ENCODE measurements at places on chromosomes 11 and 22. TPM values are rescaled to one million over a fixed set of nuclear protein-coding genes. Genes with fewer than 3 reads are reported as not detected.

Gene TSGA10IP
- not detected for total RNA-seq

Gene ADM2
- total RNA-seq: 4.9 TPM

Gene LAMTOR1
- total RNA-seq: 70.2 TPM

Gene OR8D4
- not detected for total RNA-seq

Gene TMEM121B
- total RNA-seq: 0.20 TPM

Gene KLHL35
- 2.5 TPM for total RNA-seq

Gene CYTH4
- 49.5 TPM for total RNA-seq

Gene ROBO3
- total RNA-seq: 4.5 TPM

Gene UBQLNL
- 0.18 TPM for total RNA-seq

Gene OR2AT4
- not detected for total RNA-seq

Gene CCDC116
- total RNA-seq: 0.73 TPM

Gene LUZP2
- total RNA-seq: not detected

DNA sequence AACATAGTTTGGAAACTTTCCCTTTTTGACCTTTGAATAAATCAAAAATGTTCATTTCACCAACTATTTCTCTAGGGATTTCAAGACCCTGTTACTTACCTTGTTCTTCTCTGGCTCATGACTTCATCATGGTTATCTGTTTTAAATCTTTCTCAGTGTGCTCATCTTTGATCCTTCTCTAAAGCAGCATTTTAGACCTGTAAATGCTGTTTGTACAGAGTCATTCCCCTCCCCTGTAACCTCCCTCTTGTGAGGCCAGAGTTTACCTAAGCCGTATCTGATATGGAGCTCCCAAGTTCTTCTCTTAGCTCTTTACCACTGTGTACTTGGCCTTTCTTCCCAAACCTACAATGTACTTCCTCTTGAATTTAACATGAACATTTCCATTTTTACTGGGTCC lies 56.0 kb downstream of the ACER3 start:
- H3K27me3 ChIP-seq: peaks cover 2% of the 10 kb centered on the region
- H3K4me3 ChIP-seq: no peak overlapping the region
- H3K4me1 ChIP-seq: peaks cover 14% of the 10 kb centered on the region
- H3K27ac ChIP-seq: no peak overlapping the region
- H3K36me3 ChIP-seq: no peaks in the 10 kb centered on the region

GRCh38 chr11:61846362-61847020 lies 18.4 kb downstream of the FADS2 start:
- peaks cover 50% of the 10 kb centered on the region for H3K36me3 ChIP-seq
- H3K27ac ChIP-seq: peak overlapping the region; percentile 72
- no peak for DNase-seq

- peak overlapping the region; percentile 24 for H3K27ac ChIP-seq
- peak; percentile 41 for DNase-seq
- H3K4me3 ChIP-seq: no peak overlapping the region
- H3K4me1 ChIP-seq: peaks cover 25% of the 10 kb centered on the region
- no peaks in the 10 kb centered on the region for H3K36me3 ChIP-seq
- no peaks in the 10 kb centered on the region for H3K27me3 ChIP-seq
Measured at GRCh38 chr11:65468874-65469333, 29.9 kb upstream of the MALAT1 start.

DNA sequence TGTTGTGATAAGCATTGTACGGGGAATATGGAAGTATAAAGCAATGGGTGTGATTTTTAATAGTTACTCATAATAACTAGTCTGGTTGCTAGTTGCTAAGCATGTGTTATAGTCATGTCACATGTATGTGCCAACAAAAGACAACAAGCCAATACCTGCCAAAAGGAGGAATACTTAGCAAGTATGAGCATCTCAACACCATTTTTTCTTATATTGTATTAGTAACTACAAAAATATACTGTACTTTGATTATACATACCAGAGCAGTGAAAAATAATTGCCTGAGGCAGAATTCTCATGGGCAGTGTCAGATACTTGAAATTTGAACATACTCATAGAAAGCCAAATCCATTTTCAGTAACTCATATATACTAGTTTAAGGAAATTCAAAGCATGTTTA lies 62.4 kb upstream of the ALKBH3 start:
- H3K27me3 ChIP-seq: no peaks in the 10 kb centered on the region
- H3K36me3 ChIP-seq: peaks cover 23% of the 10 kb centered on the region
- no peak for DNase-seq
- H3K27ac ChIP-seq: no peak overlapping the region
- no peaks in the 10 kb centered on the region for H3K4me1 ChIP-seq

DNA sequence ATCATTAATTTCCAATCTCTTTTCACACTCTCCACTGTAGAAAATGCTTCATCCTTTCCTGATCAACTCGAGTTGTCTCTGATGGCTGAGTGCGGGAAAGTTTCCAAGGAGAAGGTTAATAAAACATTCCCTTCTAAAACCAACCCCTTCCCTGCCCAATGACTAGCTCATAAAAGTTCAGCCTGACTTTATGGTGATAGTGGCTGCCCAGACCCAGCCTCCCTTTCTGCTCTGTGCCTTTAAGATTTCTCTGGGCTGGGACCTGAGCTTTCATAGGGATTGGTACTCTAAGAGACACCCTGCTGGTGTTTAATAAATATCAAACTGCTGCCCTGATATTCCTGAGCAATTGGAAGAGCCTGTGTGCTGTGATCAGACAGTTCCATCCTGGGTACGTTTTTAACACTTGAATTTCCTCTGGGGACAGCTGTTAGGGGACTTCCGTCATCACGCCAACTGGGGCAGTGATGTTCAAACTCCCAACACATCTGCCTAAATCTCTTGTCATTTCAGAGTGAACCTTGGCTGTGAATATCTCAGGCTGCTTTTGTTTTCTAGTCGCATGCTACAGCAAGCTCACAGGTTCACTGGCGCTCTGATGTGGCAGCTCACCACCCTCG lies 195.0 kb upstream of the KIRREL3 start:
- no peaks in the 10 kb centered on the region for H3K36me3 ChIP-seq
- H3K4me1 ChIP-seq: no peaks in the 10 kb centered on the region
- no peak for DNase-seq
- no peak overlapping the region for H3K27ac ChIP-seq
- no peak overlapping the region for H3K4me3 ChIP-seq

DNA sequence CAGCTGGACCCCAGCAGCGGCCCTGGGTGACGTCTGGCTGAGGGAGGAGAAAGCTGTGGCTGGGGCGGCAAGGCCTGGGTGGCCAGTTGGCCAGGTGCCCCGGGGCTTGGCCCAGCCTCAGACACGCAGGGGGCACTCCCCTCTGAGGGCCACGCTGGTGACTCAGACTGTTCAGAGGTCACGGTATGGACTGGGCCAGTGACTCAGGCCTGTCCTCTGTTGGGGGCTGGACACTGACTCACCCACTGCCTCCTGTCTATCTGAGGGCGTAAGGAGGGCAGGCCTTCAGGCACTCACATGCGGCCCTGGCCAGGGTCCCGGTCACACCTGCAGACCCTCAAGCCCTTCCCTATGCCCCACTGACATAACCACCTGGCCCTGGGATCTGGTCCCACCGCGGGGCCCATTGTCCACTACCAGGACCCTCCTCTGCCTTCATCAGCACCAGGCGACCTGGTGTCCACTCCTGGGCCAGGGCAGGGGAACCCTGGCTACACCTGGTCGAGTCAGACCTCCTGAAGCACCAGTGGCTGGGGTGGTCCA lies 3.7 kb upstream of the MUC5AC start:
- no peaks in the 10 kb centered on the region for H3K27me3 ChIP-seq
- no peaks in the 10 kb centered on the region for H3K4me1 ChIP-seq
- H3K27ac ChIP-seq: no peak overlapping the region
- DNase-seq: no peak
- no peaks in the 10 kb centered on the region for H3K36me3 ChIP-seq

DNA sequence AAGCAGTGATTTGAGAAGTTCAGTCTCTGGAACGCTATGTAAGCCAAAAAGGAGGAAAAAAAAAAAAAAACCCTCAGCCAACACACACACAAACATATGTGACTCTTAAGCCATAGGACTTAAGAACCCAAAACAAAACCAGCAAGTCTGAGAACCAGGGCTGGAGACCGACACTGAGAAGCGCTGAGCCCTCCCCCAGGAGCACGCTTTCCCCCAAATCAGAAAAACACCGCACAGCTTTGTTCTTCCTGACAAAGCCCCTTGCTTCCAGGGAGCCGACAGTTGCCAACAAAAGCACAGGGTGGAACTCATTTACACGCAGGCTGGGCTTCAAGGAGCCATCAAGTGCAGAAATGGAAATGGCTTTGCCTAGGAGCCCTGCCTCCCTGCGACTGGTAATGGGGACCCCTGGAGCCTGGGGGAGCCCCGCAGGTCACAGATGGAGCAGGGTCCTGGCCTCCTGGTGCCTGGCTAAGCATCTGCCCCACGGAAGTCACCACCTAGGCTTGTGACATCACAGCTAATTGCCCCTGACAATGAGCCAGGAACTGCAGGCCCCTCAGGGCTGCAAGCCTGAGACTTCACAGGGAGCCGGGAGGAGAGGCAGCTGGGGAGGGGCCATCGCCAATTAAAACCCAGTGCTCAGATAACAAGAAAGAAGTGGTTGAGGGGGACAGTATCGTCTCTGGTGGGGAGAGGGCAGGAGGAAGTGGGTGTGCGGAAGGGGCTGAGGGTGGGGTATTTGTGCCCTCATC lies 66.9 kb downstream of the NFAM1 start:
- H3K4me1 ChIP-seq: peaks cover 7% of the 10 kb centered on the region
- no peak overlapping the region for H3K27ac ChIP-seq
- DNase-seq: no peak
- peaks cover 52% of the 10 kb centered on the region for H3K27me3 ChIP-seq
- no peaks in the 10 kb centered on the region for H3K36me3 ChIP-seq

DNA sequence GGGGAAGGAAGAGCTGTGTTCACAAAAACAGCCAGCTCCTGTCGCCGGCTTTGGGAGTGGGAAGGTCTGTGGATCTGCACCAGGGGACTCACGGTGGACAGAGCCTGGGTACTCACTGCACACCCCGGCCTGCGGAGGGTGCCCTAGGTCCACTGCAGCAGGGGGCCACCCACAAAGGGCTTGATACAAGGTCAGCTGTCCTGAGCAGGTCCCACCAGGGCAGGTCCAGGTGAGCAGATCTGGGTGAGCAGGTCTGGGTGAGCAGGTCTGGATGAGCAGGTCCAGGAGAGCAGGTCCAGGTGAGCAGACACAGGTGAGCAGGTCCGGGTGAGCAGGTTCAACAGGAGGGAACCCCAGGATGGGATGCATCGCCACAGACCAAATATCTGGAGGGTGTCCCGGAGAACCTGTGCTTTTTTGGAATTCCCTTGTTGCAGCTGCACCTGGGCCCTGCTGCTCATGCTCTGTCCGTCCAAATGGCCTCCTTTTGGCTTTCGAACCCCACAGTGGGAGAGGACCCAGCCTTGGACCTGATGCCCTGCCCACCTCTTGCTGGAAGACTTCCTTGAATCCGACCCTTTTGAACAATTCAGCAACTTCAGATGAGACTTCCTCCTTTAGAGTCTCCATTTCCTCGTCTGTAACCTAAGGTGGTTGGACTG lies 485.3 kb downstream of the TBC1D22A start:
- H3K27me3 ChIP-seq: no peaks in the 10 kb centered on the region
- DNase-seq: no peak
- H3K36me3 ChIP-seq: no peaks in the 10 kb centered on the region
- H3K27ac ChIP-seq: no peak overlapping the region
- H3K4me3 ChIP-seq: no peak overlapping the region

DNA sequence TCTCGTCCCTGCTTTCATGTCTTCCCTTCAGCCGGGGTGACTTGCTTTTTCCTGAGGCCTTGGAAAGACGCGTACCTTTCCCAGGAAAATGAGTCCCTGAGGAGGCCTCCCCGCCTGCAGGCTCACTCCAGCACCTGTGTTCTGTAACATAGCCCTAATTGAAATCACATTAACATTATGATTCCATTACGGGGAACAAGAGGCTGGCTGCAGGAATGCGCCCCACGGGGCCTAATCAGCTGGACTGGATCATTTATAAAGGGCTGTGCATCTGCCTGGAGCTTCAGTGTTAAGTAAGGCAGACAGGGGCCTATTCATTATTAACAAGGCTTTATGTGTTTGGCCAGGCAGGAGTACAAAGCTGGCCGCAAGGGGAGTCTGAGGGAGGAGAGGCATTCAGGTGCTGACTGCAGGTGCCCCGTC lies 41.9 kb upstream of the TSPAN18 start:
- H3K4me1 ChIP-seq: peaks cover 48% of the 10 kb centered on the region
- no peak overlapping the region for H3K27ac ChIP-seq
- no peak for DNase-seq
- no peak overlapping the region for H3K4me3 ChIP-seq

DNA sequence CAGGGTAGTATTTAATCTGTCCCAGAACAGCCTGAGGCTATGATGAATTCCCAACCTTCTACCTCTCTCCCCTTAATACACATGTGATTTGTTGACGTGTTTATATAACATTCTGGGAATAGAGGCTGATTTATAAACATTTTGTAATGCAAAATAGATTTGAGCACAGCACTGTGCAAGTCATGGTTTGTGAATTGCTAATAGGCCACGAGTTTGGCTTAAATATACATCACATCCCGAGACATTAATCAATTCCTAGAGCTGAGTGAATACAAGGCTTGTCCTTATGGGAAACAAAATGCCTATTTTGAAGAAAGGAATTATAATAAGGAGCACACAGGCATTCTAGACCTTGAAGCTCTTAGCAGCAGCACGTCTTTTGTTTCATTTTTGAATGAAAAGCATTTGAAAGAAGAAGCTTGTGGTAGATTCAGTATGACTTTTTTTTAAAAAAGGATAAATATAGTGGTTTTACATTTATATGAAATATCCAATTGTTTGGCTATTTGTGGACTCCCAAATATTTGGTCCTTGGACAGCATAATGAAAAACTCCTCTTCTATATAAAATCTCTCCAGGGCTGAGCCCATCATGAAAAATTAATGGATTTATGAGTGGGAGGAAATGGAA lies 116.4 kb downstream of the SLC17A6 start:
- no peak overlapping the region for H3K27ac ChIP-seq
- no peaks in the 10 kb centered on the region for H3K4me1 ChIP-seq
- H3K36me3 ChIP-seq: no peaks in the 10 kb centered on the region
- no peaks in the 10 kb centered on the region for H3K27me3 ChIP-seq

- no peaks in the 10 kb centered on the region for H3K36me3 ChIP-seq
- no peak for DNase-seq
- H3K27me3 ChIP-seq: peaks cover 2% of the 10 kb centered on the region
- no peaks in the 10 kb centered on the region for H3K4me1 ChIP-seq
- no peak overlapping the region for H3K4me3 ChIP-seq
Measured at GRCh38 chr11:103591554-103591953, 444.9 kb upstream of the DDI1 start.

GRCh38 chr11:131870305-131870704 lies 499.9 kb downstream of the NTM start:
- H3K4me3 ChIP-seq: no peak overlapping the region
- no peaks in the 10 kb centered on the region for H3K4me1 ChIP-seq
- H3K27ac ChIP-seq: no peak overlapping the region

- no peaks in the 10 kb centered on the region for H3K4me1 ChIP-seq
- peaks cover 26% of the 10 kb centered on the region for H3K36me3 ChIP-seq
- H3K4me3 ChIP-seq: no peak overlapping the region
- DNase-seq: no peak
- H3K27me3 ChIP-seq: no peaks in the 10 kb centered on the region
Measured at GRCh38 chr22:24543679-24544243, 11.2 kb downstream of the GUCD1 start.

DNA sequence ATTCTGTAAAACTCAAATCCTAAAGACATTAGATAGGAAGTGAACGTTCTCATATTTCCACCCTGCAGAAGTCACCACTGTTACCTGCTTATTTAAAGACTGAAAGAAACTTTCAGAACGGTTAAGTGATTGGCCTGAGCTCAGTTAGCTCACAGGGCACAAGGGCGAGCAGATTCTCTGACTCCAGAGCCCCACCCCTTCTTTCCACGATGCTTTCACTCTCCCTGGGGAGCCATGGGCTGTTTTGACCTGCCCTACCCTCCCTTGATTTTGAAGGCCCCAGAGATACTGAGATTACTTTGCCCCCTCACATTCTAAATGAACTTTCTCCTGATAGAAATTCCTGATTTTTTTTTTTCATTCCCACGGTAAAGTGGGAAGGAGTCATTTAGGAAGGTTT lies 33.9 kb downstream of the ARHGAP1 start:
- no peak overlapping the region for H3K27ac ChIP-seq
- H3K4me1 ChIP-seq: peaks cover 20% of the 10 kb centered on the region
- no peak for DNase-seq
- H3K27me3 ChIP-seq: no peaks in the 10 kb centered on the region
- H3K4me3 ChIP-seq: no peak overlapping the region

All from activated T-helper 1 cell treated with anti-CD3 and anti-CD28 coated beads, Interleukin-12 subunit alpha, Interleukin-12 subunit beta, Interleukin-2, Interleukin-4 antibody, amounts not matched to agents 30 ng/mL and 10 ng/mL and 1 ng/mL, durations not matched to agents 14 hours and 24 hours and 36 hours (primary cell).